Pancreas (tissue), 10 donors: ENCODE measurements at places on chromosomes 2 and 18. TPM values are rescaled to one million over a fixed set of nuclear protein-coding genes. Genes with fewer than 3 reads are reported as not detected.

The NYAP2 gene
- total RNA-seq: 0.03 TPM

GRCh38 chr2:503288-503999 lies 173.8 kb downstream of the TMEM18 start:
- H3K27me3 ChIP-seq: no peaks in the 10 kb centered on the region
- no peak overlapping the region for H3K27ac ChIP-seq
- no peaks in the 10 kb centered on the region for H3K36me3 ChIP-seq
- no peak for DNase-seq

DNA sequence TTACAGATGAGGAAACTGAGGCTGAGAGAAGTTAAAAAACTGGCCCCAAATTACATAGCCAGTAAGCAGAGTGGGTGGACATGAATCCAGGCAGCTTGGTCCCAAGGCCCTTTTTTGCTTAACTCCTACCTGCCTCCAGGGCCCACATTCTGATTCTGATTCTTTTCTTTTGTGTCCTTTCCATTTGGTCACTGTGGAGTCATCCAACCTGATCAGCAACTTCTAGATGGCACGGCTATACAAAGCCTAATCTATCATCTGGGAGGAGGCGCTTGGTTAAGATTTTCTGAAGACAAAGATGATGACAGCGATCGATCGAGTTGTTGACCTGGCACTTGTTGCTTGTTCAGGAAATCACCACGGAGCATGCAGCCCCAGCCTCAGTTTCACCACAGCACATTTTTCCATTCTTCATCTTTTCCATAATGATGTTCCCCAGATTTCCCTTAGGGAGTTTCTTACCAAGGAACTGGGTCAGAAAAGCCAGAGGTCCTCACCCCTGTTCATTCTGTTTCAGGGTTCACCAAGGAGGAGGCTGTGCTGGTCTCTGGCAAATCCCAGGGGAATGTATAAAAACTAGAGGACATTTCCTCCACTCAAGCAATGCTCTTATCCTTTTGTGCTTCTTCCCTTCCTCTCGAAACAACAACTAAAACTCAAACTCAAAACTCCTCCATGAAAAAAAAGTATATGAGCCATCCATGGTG lies 6.9 kb upstream of the IGFBP2 start:
- H3K27ac ChIP-seq: no peak overlapping the region
- no peaks in the 10 kb centered on the region for H3K27me3 ChIP-seq
- no peaks in the 10 kb centered on the region for H3K36me3 ChIP-seq
- H3K4me3 ChIP-seq: no peak overlapping the region
- no peaks in the 10 kb centered on the region for H3K4me1 ChIP-seq

DNA sequence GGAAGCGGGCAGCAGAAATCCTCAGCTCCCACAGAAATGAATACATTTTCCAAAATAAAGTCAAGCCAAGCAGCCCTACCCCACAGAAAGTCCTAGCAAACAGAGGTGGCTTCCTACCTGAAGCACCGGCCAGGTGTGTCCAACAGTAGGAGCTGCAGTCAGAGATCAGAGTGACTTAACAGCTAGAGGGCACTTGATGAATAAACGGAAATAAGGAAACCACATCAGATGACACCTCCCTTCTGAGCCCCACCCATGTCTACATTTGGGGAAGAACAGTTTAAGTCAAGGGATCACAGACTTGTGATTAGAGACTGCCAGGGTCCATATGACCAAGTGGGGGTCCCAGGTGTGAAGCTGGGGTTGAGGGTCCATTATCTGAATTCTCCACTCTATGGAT lies at the start of gene CXCR1:
CXCR1 (minus strand) TSS at position 172 of the 400 bp plus-strand sequence. CDS start 1,751 bp downstream, outside the sequence.
- H3K27me3 ChIP-seq: no peaks in the 10 kb centered on the region
- no peak for DNase-seq
- H3K27ac ChIP-seq: no peak within 1 kb of the TSS
